ENCODE measurements at places on chromosomes 1 and 21.

- DNase-seq, result no peak
These were observed 9.1 kb upstream of the LCE2D start for GRCh38 chr1:152654110-152654509.

- no peak for DNase-seq
These were observed 49.2 kb downstream of the MRPL39 start for GRCh38 chr21:25558123-25558522.

- DNase-seq, result no peak
These were observed 4.3 kb upstream of the C1QTNF12 start for GRCh38 chr1:1250786-1251284.

- no peak for DNase-seq
These were observed 89.2 kb upstream of the OLFM3 start for GRCh38 chr1:102085896-102086295.

DNA sequence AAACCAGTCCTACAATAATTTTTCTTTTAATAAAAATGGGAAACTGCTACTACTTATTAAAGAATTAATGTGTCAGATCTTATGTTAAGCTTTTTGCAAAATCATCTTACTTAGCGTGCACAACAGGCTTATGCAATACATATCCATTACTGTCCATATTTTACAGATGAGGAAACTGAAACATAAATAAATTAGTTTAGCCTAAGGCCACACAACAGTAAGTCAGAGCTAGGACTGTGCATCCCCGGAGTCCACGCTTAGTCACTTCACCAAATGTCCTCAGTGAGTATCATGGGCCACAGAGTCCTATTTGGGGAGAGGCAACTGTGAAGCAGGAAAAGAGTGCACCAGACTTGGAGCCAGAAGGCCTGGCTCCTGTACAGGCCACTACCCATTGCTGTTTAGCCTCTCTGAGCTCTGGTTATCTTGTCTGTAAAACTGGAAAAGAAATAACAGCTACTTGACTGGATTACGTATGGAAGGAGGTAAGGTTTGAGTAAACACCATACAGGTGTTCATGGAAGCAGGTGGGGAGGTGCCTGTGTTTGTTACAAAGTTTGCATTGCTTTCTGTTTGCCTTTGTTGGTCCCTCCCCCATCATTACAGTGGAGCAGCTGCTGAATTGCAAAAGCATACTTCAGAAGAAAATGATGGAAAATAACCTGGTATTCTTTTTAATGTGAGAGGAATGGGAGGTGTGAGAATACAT is 192.8 kb downstream of the FCRL5 start:
- no peak for DNase-seq

DNA sequence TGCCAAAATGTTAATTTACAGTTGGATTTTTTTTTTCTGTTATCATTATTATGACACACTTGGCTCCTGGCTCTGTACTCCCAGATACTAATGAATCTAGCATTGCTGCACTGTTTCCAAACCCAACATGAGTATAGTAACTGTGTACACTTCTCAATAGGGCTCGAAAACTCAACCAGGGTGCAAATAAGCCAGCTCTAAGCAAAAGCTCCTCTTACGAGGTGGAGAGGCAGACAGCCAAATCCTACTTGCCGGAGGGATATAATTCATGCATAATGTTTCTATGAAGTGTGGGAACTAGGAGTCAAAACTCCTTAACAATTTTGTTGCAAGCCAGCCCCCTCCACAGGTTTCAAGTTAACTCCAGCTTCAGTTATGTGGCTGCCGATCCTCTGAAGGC is 510.4 kb upstream of the ZP4 start:
- DNase-seq, result no peak

- no peak for DNase-seq
These were observed 2.7 kb downstream of the PDE9A start for GRCh38 chr21:42655796-42656770.

DNA sequence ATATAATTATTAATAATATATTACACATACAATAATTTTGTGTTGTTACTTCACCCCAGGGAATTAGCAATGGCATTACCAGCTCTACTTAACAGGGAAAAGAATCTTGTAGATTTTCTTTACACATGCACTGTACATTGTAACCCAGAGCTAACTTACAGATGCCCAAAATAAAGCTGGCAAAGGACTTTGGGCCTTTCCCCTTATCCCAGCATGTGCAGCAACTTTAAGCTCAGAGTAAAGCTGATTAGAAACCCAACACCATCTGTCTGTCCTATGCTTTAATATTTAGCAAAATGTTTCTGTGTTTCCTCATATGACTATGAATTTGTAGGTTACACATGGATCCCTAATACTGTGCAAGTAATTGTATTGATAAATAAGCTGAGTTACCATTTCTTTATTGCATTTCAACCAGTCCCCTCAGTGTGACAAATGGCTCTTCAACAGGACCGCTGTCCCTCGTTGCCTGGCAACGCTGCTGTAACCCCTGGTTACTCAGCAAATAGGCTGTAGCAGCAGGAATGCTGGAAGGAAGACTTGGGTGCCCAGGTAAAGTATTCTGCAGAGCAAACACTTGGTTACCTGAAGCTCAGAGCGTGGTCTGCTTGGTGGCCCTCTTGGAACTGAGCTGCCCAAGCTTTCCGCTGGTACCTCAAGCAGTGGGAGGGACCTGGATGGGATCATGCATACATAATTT is at the start of gene USH2A:
TSS of gene USH2A (minus strand) at position 628 of the 700 bp plus-strand sequence. CDS start 1,112 bp downstream, outside the sequence.
- no peak for DNase-seq

GRCh38 chr1:167409183-167409582 is 109.1 kb downstream of the CD247 start:
- no peak for DNase-seq

DNA sequence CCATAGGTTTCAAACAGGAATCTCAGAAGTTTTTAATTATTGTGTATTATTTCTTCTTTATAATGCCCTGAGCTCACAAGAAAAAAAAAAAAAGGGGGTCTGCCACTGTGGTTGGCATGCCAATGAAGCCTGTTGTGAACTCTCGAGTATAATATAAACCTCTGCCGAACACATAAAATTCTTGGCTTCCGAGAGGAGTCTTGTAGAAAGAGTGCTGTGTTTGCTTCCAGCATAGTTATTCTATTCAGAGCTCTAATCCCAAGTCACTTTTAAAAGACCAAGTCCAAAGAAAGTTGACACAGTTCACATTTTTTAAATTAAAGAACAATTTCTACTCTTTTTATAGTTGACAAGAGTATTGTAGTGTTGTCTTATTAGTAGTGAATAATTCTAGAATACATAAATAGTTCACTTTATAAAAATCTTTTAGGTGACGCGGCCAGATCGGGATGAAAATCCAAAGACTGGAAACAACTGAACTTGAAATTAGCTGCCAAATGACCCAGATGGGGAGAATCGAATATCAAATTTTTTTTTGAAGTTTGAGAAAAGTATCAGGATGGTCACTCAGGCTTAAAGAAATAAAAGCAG is 293.2 kb downstream of the DUSP10 start:
- DNase-seq, result no peak

- DNase-seq, result no peak
These were observed 17.0 kb downstream of the LPGAT1 start for GRCh38 chr1:211813590-211813989.

Data from type B pancreatic cell (in vitro differentiated cells).